CD8-positive, alpha-beta T cell (primary cell): ENCODE measurements at places on chromosomes 4 and X. TPM values are rescaled to one million over a fixed set of nuclear protein-coding genes. Genes with fewer than 3 reads are reported as not detected.

MAGEA6 gene
- not detected for total RNA-seq

MGARP gene
- not detected for total RNA-seq

CSN1S1 gene
- total RNA-seq = not detected

GLUD2 gene
- total RNA-seq = 0.62 TPM

PLP1 gene
- not detected for total RNA-seq

PCDH18 gene
- not detected for total RNA-seq

EDA gene
- total RNA-seq = 2.4 TPM

CCKAR gene
- not detected for total RNA-seq

CTAG1A gene
- not detected for total RNA-seq

CCSER1 gene
- not detected for total RNA-seq

VCX gene
- total RNA-seq = not detected
